ENCODE measurements at places on chromosomes 7 and 10.

DNA sequence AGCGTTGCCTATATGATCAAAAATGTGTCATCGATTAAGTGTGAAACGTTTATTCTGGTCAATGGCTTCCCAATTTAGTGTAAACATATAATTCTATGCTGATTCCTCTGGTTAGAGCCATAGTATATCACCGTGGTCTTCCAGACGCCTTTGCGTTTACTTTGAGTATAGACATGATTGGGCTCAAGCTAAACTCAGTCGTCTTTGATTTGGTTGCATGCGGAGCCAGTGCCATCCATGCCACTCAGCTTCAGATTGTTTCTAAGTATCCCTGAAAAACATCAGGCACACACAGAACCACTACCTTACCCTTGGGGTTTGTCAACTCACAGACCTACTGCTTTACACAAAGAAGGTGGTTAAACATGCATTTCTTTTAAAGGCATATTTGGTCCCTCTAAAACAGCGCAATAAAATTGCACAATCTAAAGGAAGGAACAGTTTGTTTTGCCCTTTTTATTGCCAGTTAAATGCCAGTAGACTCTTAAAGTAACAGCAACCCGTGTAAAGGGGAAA lies 273.6 kb upstream of the KLF6 start:
- DNase-seq: no peak

GRCh38 chr7:75623390-75624133 lies 115.2 kb downstream of the HIP1 start:
- no peak for DNase-seq

DNA sequence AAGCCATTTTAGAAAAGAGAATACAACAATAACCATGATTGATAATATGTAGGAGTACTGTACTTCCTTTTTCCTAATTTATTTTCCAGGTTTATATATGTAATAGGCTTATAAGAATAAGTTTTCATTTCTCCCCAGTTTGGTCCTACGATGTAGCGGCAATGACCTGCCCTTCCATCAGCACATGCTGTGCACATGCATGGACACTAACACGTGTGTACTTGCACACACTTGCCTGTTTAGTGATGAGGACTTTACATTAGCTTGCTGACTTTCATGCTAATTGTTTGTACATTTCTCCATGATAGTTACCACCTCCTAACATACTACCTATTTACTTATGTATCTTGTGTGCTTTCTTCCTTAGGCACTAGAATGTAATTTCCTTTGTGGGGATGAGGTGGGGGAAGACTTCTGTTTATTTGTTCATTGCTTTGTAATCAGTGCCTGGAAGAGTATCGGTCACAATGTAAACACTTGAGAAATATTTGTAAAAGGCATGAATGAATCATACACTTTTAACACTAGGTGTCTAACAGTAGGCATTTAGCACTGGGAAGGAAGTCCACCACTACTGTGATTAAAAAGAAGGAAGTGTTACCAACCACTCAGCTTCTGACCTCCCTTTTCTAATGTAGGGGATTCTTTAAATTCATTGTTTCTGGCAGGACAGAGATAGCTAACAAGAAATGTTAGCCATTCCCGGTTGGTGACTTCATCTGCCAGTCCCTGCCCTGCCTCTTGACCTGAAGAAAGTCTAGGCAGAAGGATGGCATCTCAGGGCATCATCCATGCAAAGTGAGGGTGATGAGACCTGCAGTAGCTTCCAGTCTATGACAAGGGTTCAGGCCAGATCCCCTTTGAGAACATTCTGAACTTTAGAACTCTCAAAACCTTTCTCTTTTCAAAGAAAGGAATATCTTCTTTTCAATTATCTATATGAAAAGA lies 120.2 kb upstream of the RAB18 start:
- DNase-seq: no peak

DNA sequence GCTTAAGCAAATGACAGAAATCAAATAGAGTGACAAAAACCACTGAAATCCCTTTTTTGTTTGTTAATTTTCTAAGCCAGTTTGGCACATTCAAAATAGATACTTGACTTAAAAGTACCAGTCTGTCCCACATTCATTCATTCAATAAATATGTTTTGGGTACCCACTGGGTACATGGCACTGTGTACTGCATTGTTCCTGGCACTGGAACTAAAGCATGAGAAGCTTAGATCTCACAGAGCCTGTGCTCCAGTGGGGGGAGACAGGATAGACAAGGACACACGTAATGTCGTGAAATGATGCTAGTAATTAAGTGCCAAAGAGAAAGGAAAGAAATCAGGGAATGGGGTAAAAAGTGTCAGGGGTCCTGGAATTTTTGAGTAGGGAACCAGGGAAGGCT lies 13.0 kb downstream of the MTURN start:
- no peak for DNase-seq

DNA sequence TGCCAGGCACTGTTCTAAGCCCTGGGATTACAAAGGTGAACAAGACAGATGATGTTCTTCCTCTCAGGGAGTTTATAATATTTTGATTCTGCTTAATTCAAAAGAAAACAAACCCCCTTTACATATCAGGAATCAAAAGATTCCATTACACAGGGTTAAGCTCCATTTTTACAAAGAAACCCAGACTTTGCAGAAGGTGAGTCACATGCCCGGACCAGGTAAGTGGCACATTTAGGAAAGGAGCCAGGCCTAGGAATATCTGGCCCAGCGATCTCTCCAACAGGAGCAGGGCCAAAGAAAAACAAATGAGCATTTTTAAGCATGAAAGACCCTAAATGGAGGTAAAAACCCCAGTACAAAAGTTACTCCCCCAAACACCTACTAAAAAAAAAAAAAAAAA lies 1.1 kb downstream of the STN1 start:
- no peak for DNase-seq

GRCh38 chr7:124263232-124263827 lies 230.5 kb upstream of the TMEM229A start:
- DNase-seq: no peak

GRCh38 chr10:75788394-75789205 lies 357.2 kb downstream of the LRMDA start:
- DNase-seq: no peak

- no peak for DNase-seq
These were observed 248.1 kb downstream of the MTERF1 start for GRCh38 chr7:91632234-91632940.

GRCh38 chr10:82278401-82279182 lies 403.6 kb downstream of the NRG3 start:
- DNase-seq: no peak

DNA sequence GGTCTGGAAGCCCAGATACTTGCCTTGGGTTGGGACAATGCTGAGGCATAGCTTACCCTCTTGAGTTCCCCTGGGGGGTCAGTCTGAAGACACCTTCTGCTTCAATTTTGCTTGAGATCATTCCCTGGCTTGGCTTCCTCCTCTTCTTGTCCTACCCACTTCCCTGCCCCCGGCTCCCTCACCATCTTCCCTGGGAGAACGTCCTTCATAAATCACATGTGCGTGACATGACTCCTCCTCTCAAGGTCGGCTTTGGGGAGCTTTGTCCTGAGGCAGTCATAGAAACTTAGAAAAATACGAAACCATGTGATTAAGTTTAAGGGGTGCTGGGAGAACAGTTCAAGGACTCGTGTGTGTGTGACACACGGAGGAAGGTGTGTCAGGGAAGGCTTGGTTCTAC lies 122.6 kb downstream of the SH2D4B start:
- DNase-seq: no peak

Data from T-helper 1 cell (primary cell).